ENCODE measurements at places on chromosomes 2 and 18. TPM values are rescaled to one million over a fixed set of nuclear protein-coding genes. Genes with fewer than 3 reads are reported as not detected.

- peak; percentile 65 for DNase-seq
Observed at GRCh38 chr2:46866770-46867246, 48.8 kb downstream of the MCFD2 start.

DNA sequence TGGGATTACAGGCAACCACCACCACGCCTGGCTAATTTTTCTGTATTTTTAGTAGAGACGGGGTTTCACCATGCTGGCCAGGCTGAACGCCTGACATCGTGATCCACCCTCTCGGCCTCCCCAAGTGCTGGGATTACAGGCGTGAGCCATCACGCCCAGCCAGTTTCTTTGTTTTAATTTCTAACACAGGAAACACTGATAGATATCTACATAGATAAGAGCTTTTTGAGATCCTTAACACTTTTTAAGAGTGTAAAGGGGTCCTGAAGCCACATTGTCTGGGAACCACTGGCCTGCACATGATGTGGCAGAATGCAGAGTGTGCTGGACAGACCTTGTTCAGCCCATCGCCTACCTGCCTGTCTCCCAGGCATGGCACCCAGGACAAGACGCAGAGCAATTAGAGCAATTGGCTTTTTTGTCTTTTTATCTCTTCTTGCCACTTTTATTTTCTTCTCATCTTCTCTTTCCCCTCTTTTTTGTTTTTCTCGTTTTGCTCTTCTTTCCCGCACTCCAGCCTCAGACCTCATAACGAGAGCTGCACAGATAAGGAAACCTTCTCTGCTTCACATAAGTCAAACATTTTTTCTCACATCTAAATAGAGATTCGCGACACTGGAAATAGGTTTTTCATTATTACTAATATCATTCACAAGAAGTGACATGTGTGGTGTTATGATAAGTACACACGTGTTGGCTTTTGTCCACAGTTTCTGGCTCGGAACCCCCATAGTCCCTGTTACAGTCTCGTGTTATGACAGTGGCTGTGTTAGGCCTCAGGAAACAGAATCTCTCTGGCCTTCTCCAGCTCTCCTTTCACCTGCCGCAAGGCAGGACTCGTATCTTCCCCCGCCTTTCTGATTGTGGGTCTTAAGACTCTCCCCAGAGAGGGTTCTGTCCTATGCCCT, 25.2 kb upstream of the GPR55 start:
- DNase-seq, result peak; percentile 13

GRCh38 chr2:105868060-105868459, 123.3 kb downstream of the NCK2 start:
- DNase-seq, result no peak

DNA sequence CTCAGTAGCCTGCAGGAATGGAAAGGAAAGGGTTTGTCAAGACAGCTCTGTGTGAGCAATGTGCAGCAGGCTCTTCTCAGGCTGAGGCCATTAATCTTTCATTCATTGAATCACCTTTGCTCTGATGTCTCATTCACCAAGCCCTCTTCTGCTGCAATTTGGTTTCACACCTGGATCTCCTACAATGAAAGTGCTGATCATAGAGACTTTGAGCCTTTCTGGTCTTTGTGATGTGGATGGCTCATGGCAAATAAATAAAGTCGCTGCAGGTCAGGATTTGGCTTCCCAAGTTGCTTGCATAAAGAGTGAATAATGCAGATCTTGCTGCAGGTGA, 95.8 kb upstream of the SPRED2 start:
- DNase-seq, result no peak

SCN2A gene
- not detected for polyA plus RNA-seq

GRCh38 chr2:111984213-111984604, 70.9 kb upstream of the TMEM87B start:
- no peak for DNase-seq

- no peak for DNase-seq
Observed at GRCh38 chr18:36643061-36643460, 185.7 kb downstream of the TPGS2 start.

DNA sequence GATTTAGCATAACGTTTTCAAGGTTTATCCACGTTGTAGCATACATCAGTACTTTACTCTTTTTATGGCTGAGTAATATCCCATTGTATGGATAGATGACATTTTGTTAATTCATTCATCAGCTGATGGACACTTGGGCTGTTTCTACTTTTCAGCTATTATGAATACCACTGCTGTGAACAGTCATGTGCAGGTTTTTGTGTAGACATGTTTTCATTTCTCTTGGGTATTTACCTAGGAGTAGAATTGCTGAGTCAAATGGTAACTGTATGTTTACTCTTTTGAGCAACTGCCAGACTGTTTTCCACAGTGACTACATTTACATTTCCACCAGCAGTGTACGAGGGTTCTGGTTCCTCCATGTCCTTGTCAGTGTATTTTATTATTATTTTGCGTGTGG, 33.9 kb downstream of the COX7A2L start:
- DNase-seq, result peak; percentile 51

DNA sequence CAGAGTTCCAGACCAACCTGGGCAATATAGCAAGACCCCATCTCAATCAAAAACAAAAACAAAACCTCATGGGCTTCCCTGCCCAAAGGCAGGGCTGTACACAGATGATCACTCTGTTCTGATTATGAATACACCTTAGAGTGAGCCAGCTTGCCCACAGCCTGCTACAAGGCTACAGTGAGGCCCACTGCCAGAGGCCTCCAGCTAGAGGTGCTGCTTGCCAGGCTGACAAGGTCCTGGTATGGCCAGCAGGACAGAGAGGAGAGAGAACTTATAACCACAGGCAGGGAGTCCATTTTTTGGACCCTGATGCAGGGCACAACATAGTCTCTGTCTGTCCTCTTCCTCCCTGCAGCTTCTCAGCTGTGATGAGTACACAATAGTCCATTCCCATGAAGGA, 41.5 kb downstream of the KANSL3 start:
- no peak for DNase-seq

GRCh38 chr2:48228345-48228684, 301.6 kb upstream of the STON1 start:
- DNase-seq, result no peak

ST6GAL2 gene
- polyA plus RNA-seq, result 0.68 TPM

DNA sequence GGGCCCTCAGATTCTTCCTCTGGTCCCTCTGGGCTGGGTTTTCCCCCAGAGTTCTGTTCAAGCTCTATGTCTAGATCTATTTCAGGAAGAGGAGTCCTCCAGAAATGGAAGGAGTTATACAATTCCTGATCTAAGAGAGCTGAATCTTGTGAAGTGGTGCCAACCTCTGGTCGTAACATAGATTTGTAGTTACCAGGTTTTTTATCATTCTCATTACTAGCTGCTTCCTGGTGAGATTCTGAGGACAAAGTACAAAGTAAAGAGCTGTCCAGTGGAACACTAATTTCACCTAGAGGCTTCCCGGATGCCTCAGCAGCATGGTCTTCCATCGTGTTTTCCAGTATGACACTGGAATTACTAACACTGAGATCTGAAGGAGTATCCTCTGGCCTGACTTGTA, 44.1 kb downstream of the PPP4R1 start:
- DNase-seq, result no peak

- DNase-seq, result peak; percentile 51
Observed at GRCh38 chr2:200744201-200744602, 67.5 kb upstream of the BZW1 start.

- peak; percentile 8 for DNase-seq
Observed at GRCh38 chr2:240402566-240403272, 32.7 kb upstream of the GPC1 start.

DNA sequence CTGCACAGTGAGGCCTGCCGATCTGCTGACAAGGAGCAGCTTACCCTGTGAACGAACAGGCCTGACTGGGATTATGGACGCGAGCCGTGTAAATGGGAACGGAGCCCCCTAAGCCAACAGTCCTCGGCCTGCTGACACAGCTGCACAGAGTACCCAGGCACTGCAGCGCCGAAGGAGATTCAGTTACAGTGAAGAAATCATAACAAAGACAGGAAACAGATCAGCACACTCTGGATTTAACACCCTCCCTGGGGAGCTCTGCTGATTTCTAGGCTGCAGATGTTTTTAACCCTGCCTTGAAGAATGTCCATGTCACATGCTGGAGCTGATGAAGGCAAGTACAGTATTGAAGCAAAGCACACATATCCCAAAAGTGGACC, 43.4 kb downstream of the COLEC12 start:
- DNase-seq, result no peak

PTPRN gene
- polyA plus RNA-seq, result 1.5 TPM

- peak; percentile 10 for DNase-seq
Observed at GRCh38 chr18:48813321-48813720, 137.4 kb downstream of the SMAD7 start.

- no peak for DNase-seq
Observed at GRCh38 chr2:192885569-192886160, 690.9 kb upstream of the TMEFF2 start.

- DNase-seq, result no peak
Observed at GRCh38 chr18:64082054-64082453, 66.8 kb downstream of the LINC00305 start.

EGR4 gene
- not detected for polyA plus RNA-seq

CPO gene
- not detected for polyA plus RNA-seq

SCYGR4 gene
- not detected for polyA plus RNA-seq

DNA sequence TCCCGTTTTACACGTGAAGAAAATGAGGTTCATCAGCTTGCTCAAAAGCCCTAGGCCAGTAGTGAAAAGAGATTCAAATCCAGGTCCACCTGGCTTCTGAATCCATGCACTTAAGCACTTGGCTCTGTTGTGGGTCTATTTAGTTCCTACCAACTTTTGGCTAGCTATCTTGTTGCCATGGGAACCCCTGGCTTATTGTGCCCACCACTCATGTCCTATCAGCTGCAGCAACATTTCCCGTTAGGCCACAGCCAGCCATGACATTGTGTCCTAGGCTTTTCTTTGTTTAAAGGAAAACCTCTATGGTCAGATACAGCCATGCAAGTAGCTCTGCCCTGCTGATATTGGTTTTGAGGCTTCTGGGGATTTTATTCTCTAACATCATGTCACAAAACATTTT, 49.8 kb downstream of the PLEK start:
- no peak for DNase-seq

GRCh38 chr2:128320906-128321771, 2.5 kb upstream of the HS6ST1 start:
- no peak for DNase-seq

DNA sequence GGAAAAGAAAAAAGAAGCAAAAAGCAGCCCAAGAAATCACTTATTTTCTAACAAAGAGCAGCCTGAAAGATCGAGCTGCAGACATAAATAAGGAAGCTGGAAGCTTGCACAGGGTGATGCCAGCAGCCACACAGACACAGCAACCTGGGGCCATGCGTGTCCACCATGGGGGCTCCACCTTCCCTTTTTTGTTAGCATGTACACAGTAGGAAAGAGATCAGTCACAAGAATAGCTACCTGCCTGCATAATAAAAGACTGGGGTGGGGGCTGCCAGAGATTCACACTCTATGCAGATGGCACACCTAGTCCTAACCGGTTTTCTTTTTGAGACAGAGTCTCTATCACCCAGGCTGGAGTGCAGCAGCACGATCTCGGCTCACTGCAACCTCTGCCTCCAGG, 2.9 kb upstream of the CNOT11 start:
- DNase-seq, result no peak

Measured in stomach (tissue), 19 donors.